Thoracic aorta (tissue), 2 donors: ENCODE measurements at places on chromosomes 12 and 14.
A peak's percentile ranks its signal among the peaks of the same experiment; 100 is the strongest.

DNA sequence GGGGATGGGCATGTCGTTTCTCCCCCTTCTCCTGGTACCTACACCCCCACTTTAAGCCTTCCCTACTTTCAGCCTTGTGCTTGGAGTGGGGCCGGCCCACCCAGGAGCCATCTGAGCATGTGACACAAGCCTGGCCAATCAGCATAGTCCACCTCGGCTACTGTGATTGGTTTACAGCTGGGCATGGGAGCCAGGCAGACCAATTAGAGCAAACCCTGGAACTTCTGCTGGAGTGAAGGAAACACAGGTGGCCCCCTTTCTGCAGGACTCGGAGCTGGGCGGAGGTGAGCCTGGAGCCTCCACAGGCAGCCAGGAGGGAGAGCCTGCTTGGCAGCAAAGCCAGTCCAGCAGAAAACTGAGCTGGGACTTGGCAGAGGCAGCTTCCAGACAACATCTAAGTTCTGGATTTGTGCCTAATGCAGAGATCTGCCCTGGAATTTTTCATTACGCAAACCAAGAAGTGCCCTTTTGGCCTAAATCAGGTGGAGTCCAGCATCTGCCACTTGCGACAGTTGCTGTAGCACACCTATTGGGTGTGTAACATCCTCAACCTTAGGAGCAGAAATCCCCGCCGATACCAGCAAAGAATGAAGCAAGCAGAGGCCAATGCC lies 59.5 kb downstream of the SCARB1 start:
- DNase-seq: peak; percentile 17

DNA sequence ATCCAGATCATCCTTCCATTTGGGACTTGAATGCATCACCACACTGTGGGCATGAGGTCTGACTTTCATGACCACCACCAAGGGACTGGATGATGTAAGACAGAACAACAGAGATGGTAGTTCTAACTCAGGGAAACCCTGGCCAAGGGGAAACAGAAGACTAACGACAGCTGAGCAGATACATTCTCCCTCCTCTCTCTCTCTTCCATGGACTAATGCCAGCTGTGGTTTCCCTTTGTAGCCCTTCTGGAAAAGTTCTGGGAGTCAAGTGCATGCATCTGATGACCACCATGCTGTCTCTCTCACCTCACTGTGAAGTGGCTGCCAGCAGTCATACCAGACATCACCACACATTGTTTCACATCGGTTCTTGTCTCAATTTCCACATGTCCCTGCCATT lies 3.4 kb downstream of the TAS2R30 start:
- DNase-seq: no peak

- DNase-seq: no peak
Measured at GRCh38 chr14:37179896-37180502, 7.6 kb upstream of the SLC25A21 start.

GRCh38 chr12:59444932-59445331 lies 150.9 kb upstream of the SLC16A7 start:
- DNase-seq: no peak

DNA sequence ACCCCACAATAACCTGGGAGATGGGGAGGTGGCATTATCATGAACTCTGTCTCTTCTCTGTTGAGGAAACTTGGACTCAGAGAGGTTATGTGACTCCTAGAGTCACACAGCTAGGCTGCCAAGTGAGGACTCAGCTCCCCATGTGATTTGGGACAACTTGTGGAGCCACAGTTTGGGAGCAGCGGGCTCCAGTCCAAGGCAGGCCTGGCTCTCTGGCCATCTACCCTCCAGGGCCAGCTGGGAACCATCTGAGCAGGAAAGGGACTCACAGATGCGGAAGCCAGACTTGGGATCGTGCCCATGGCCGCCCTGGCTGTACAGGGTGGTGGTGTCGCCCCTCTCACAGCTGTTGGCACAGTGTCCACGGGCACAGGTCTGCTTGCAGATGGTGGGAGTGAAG lies 59.1 kb downstream of the ISCA2 start:
- peak; percentile 55 for DNase-seq

DNA sequence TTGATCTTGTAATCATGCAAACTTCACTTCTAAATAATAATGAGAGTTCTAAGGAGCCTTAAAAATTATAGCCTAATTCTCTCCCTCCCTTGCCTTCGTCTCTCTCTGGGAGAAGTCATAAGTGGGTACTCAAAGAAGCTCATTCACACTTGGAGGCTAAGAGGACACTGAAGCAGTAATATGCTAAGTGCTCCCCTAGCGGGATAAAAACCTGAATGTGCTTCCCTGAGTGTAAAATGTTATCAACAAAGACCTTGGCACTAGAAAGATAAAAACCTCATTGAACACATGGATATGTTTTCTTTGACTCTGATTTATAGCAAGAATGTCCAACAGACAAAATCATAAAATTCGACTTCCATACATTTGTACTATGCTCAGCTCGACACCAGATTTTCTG lies 337.9 kb upstream of the NOVA1 start:
- DNase-seq: no peak

GRCh38 chr14:51609251-51609954 lies 42.3 kb upstream of the FRMD6 start:
- DNase-seq: no peak
